Skeletal muscle cell (primary cell): ENCODE measurements at places on chromosomes 2 and 18.
A peak's percentile ranks its signal among the peaks of the same experiment; 100 is the strongest.

DNA sequence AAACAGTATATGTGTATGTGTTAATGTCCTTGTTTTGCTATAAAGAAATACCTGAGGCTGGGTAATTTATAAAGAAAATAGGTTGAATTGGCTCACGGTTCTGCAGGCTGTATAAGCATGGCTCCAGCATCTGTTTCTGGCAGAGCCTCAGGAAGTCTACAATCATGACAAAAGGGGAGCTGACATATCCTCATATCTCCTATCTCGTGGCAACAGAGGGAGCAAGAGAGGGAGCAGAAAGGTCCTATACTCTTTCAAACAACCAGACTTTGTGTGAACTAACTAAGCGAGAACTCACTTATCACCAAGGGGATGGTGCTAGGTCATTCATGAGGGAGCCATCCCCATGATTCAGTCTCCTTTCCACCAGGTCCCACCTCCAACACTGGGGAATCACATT is 13.0 kb downstream of the CALCRL start:
- no peak for DNase-seq

DNA sequence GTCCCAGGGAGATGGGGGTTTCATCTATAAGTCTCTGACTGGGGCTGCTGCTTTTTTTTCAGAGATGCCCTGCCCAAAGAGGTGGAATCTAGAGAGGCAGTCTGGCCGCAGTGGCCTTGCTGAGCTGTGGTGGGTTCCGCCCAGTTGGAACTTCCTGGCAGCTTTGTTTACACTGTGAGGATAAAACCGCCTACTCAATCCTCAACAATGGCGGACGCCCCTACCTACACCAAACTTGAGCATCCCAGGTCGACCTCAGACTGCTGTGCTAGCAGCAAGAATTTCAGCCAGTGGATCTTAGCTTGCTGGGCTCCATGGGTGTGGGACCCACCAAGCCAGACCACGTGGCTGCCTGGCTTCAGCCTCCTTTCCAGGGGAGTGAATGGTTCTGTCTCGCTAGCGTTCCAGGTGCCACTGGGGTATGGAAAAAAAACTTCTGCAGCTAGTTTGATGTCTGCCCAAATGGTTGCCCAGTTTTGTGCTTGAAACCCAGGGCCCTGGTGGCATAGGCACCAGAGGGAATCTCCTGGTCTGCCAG is 152.6 kb upstream of the CYP26B1 start:
- no peak for DNase-seq

DNA sequence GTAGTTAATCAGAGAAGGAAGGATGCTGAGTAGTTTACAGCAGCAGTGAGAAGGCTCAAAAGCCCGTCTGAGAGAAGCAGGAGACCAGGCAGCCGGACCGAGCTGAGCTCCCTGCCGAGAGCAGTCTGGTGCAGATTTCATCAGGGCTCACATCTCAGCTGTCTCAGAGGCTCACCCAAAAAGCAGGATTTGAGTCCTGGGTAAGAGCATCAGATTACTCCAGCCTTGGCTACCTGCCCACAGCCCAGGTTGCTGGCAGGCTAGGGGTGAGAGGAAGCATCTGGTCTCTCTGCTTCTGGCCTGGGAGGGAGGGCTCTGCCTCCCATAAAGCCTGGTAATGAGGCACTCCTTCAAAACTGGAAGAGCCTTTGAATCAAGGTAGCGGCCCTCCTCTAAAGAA is 140.5 kb downstream of the ST6GAL2 start:
- no peak for DNase-seq

- no peak for DNase-seq
Measured at GRCh38 chr18:23798824-23799223, 109.6 kb downstream of the LAMA3 start.

GRCh38 chr2:66536997-66537396 is 102.1 kb downstream of the MEIS1 start:
- DNase-seq = no peak

GRCh38 chr18:41378598-41378997 is 576.4 kb upstream of the PIK3C3 start:
- DNase-seq = no peak

DNA sequence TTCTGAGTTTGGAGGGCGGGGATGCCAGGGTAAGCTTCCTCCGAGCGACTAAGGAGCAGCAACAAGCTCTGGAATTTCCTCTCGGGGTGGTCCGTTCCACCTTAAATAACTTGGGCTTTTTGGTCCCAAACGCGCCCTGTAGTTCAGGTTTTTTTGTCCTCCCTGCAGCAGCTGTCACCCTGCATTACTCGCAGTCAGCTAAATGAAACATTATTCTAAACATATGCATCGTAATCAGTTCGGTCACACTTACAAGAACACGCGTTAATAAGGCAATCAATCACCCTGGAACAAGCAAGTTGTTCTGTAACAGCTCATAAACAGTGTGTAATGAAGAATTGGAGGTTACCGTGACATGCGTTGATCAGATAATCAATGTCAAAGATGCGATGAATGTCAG is 8.3 kb downstream of the EVX2 start:
- no peak for DNase-seq

DNA sequence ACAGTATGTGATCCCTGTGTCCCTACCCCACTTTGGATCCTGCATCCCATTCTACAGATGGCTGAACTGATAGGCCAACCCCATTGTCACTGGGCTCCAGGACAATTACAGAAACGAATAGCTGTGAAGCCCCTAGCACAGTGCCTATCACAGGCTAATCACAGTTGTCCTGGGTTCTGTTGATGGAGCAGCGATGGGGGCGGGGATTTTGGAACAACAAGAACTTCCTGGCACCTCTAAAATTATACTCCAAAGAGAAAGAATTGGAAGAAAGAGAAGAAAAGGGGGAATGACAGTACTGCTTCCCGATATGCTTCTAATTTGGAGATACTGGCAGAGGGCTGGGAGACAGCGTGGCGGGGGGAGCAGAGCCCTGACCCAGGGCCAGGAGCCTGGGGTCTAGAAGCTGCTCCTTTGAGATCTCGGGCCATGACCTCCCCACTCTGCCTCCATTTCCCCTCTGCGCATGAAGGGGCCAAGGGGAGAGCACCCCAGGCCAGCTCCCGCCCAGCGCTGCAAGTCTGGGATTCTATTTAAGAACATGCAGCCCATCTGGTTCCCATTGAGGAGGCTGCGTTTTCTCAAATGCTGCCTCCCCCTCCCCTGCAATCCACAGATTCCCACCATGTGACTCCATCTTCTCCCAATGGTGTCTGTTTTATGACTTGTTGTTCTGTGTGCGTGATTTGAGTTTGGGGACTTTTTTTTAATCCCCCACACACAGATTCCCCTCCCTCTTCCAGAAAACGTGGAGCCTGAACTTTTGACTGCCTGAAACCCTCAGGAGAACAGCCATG is 202.7 kb downstream of the CYP26B1 start:
- no peak for DNase-seq

GRCh38 chr2:10700078-10700803 is 10.5 kb upstream of the NOL10 start:
- DNase-seq = no peak

DNA sequence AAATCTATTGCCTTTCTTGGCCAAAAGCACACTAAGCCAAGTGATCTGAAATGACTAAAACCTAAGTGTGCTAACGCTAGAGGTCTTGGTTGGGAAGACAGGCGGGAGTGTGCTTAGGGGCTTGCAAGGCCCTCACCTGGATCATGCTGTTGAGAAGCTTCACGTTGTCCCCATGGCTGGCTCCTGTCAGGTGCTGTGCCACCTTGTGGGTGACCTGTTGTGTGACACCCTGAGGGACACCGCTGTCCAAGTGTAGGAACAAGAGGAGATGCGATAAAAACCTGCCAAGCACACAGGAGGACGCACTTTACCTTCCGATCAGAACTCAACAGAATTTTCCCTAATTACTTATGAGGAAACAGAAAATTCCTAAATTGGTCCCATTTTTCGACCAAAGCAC is 50.8 kb downstream of the EPG5 start:
- no peak for DNase-seq

DNA sequence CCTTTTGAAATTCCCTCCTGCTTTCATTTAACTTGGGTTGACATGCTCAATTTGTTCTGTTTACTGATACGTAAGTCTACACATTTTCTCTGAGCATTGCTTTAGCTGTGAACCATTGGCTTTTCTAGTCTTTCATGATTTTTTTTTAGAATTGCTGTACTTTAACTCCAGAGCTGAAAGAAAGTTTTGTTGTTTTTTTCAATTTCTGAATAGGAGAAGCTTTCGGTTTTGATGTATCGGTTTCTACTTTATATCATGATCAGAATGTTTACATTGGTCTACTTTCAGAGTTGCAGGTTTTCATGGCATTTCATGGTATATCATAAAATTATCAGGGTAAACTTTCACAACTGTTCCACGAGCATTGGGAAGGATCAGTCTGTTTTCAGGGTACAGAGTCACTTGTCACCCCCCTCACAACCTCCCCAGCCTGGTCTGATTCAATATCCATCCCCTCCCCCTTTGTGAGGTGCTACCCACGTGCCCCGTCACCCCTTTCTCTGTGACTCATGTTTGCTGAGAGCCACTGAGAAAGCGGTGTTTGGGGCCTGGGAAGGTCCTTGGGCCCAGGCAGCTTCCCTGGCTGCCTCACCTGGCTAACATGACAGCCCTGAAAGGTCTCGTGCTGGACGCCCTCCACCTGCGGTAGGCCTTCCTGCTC is 7.0 kb downstream of the ASTL start:
- no peak for DNase-seq

GRCh38 chr2:157838442-157839161 is 37.5 kb downstream of the ACVR1 start:
- peak; percentile 79 for DNase-seq

DNA sequence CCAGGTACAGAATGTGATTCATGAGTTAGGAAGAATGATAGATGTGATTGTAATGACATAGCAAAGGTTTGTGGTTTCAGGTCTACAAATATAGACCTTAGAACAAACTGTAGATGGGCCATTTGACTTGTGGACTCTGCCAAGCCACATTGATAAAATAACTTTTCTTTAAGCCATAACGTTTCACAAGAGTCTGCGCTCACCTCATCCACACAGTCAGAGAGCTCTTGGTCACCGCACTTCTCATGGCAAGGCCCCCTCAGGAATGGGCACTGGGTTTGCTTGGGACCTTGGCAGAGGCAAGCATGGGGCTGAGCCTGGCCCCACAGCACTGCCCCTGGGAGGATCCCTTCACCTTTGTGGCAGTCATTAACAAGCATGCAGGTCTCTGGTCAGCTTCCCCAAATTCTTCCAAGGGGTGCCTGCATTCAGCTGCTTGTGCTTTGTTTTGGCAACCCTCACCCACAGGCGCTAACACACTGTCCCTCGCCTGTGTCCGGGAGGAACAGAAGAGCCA is 14.0 kb downstream of the ARMC9 start:
- no peak for DNase-seq

- DNase-seq = no peak
Measured at GRCh38 chr2:41703123-41703522, 344.7 kb upstream of the PKDCC start.

DNA sequence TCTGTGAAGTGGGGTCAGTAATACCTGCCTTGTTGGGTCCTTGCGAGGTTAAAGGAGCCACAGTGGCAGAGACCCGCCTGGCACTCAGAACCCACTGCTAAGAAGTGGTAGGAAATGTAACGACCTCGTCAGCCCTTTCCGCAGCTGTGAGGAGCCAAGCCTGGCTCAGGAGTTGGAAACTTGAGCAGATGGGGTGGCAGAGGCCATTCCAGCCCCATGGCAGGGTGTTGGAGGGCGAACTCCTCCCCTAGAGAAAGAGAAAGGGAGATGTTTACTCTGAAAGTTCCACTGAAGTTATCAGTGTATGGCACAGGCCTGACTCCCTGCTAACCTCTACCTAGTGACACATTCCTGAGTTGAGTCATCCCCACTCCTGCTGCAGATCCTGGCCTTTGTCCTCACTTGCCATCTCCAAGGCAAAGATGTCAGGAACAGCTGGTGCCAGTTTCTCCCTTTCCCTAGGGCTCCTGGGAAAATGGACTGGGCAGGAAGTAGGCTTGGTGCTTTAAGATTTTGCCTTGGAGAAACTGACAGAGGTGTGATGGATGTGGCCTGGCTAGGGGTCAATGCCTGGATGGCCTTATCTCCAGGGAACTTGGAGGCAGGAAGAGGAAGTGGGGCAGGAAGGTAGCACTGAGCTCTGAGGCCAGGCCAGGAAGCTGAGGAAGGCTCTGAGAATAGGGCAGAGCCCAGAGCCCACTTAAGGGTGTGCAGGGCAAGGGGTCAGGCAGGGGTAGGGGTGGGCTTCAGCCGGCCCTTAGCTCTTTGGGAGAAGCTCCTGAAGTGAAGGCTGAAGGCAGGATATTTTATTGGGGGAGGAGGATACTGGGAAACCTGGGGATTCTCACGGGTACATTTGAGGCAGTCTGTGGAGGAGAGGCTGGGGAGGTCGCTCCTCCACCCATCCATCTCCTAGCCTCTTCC is 888 bp downstream of the VAMP5 start:
- no peak for DNase-seq

DNA sequence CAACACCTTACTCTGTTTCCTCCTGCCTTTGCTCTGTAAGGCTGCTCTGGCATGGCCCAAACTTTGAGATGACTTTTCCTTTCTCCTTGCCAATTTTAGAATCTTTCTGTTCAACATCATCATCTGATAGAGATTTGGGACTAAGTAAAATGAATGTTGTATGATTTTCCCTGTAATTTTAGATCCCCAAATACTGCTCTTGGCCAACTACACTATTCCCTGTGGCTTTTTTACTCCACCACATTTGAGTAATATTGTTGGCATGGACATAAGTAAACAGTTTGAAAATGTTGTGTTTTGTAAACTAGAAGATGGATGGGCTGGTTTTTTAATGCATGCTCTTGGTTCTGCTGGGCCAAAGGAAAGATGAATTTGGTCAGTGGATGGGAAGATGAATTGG is 12.1 kb downstream of the LTBP1 start:
- no peak for DNase-seq
